T-helper 2 cell (primary cell): ENCODE measurements at places on chromosomes 13 and 19.

GRCh38 chr19:41233748-41234240 is 14.8 kb downstream of the AXL start:
- no peak for DNase-seq

GRCh38 chr13:72386138-72386684 is 341.2 kb downstream of the MZT1 start:
- no peak for DNase-seq

- no peak for DNase-seq
Measured at GRCh38 chr19:44863990-44864389, 17.9 kb downstream of the NECTIN2 start.

GRCh38 chr13:40388617-40389016 is 277.8 kb downstream of the FOXO1 start:
- peak; percentile 85 for DNase-seq

DNA sequence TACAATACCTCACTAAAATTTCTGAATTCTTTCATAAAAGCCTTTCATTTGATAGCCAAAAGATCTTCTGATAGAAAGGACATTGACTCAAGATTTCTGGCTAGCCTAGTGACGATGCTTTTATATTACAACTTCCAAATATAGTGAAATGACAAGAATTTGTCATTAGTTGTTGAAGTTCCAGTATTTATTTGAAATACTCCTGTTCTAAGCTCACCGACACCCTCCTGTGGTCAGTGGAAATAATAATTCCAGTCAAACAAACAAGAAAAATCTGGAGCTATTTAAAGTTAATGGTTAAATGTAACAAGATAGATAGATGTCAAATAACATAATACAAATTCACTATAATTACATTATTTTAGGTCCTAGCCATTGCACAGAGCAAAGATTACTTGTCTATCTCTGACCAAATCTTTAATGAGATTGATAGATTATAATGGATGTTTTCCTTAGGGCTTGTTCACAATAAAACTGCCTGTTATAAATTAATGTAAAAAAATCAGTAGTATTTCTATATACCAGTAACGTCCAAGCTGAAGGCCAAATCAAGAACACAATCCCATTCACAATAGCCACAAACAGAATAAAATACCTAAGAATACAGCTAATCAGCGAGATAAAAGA is 195.5 kb downstream of the RGCC start:
- DNase-seq = no peak

GRCh38 chr13:105573136-105573535 is 962.3 kb downstream of the EFNB2 start:
- no peak for DNase-seq

DNA sequence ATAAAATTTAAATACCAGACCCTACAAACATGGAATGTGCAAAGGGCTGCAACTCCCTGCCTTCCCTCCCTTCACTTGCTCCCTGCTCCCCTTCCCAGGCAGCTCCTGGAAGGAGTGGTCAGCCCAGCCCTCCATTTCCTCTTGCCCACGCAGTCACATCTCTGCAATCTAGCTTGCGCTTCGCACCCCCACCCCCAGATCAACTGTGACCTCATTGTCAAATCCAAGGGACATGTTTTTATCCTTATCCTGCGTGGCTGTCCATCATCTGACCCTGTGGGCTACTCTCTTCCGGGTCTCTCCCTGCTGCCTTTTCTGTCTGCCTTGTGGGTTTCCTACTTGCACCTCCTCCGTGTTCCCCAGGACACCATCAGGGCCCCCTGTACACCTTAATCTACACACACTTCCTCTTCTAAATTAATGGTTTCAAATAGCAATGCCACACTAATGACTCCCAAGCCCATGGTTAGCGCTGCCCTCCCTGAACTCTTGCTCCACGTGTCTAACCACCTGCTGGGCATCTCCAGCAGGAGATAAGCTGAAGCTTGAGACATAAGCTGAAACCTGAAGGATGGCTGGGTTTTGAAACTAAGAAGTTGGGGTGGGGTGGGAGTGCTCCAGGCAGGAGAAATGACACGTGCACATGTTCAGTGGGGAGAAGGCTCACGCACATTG is 118.3 kb downstream of the USP12 start:
- no peak for DNase-seq

- peak; percentile 61 for DNase-seq
Measured at GRCh38 chr13:42048684-42049453, 421 bp downstream of the DGKH start.

- no peak for DNase-seq
Measured at GRCh38 chr13:99363391-99363790, 56.2 kb upstream of the GPR183 start.

GRCh38 chr13:35160896-35161295 is 218.8 kb downstream of the NBEA start:
- DNase-seq = no peak

- DNase-seq = no peak
Measured at GRCh38 chr19:6414793-6415590, 9.6 kb downstream of the KHSRP start.

DNA sequence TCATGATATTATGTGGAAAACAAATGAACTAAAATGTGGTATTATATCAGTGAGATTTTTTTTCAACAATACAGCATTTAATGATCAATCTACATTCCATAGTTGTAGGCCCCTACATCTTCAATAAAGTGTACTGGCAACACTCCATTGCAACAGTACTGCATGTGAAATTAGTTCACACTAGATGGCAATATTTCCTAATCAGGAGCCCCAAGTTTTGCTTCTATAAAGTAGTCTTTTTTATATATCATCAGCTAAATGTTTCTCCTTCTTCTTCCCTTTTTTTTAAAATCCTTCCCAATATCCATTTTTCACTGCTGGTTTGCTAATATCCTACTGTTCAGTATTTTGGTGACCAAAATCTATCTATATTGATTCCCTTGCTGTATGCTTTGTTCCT is 528.3 kb upstream of the ATXN8OS start:
- DNase-seq = no peak

DNA sequence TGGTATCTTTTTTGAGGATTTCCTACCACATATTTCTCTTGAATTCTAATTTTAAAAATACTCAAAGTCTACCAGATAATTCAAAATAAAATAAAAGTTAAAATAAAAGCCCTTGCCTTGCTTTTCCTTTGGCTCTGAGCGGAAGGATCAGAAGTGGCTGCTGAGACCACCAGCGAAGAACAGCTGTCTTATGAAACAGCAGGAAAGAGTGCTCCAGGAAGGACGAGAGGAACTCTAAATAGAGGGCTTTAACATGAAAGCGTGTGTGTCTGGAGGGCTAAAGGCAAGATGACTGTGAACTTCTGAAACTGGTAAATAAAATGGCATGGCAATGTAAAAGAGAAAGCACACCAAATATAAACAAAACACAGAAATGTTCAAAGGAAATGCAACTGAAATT is 521.5 kb upstream of the SPRY2 start:
- DNase-seq = no peak

- DNase-seq = no peak
Measured at GRCh38 chr13:46313432-46314257, 73.4 kb downstream of the RUBCNL start.

DNA sequence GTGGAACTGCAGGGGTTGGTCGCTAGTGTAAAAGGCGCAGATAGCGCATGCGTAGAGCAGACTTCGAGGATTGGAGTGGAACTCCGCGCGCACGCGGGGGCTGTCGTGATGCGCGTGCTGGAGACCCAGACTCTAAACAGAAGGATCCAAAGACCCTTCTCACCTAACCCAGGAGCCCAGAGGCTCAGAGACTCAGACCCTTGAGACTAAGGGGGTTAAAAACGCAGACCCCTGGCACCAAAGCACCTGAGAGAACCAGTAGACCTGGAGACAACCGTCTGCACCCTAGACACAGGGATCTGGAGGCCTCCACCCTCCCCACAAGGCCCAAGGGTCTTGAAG is 567 bp upstream of the CTU1 start:
- no peak for DNase-seq

- no peak for DNase-seq
Measured at GRCh38 chr19:47994209-47994802, at the start of gene ELSPBP1. Gene ELSPBP1, plus strand, starts transcription at chr19:47994632. Its CDS starts 14,036 bp downstream, at chr19:48008668.

DNA sequence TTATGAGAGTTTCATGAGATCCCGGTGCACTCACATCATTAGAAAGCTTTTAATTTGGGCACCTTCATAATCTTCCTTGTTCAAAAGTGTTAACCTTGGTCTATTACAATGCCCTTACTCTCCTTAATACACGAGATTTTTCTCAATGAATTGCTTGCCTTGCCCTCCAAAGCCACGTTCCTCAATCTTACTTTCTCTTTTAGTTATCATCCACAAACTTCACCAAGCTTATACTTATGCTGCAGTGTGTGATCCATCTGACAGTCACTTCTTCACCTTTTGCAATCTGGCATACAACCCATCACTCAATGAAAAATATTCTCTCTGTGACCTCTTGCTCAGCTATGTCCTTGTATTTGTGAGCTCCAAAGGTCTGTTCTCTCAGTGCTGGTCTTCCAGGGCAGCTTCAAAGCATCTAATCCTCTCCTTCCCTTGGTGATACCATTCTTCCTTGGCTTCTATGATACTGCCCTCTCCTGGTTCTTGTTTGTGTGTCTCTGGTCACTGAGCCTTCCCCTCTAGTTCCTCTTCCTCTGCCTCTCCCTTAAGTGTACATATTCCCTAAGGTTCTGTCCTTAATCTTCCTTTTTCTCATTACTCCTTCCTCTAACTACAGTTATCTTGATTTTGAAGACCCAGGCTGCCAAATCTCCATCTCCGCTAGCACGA is 202.2 kb upstream of the STARD13 start:
- DNase-seq = no peak

GRCh38 chr13:113627136-113627535 is 30.9 kb downstream of the ATP4B start:
- DNase-seq = no peak

DNA sequence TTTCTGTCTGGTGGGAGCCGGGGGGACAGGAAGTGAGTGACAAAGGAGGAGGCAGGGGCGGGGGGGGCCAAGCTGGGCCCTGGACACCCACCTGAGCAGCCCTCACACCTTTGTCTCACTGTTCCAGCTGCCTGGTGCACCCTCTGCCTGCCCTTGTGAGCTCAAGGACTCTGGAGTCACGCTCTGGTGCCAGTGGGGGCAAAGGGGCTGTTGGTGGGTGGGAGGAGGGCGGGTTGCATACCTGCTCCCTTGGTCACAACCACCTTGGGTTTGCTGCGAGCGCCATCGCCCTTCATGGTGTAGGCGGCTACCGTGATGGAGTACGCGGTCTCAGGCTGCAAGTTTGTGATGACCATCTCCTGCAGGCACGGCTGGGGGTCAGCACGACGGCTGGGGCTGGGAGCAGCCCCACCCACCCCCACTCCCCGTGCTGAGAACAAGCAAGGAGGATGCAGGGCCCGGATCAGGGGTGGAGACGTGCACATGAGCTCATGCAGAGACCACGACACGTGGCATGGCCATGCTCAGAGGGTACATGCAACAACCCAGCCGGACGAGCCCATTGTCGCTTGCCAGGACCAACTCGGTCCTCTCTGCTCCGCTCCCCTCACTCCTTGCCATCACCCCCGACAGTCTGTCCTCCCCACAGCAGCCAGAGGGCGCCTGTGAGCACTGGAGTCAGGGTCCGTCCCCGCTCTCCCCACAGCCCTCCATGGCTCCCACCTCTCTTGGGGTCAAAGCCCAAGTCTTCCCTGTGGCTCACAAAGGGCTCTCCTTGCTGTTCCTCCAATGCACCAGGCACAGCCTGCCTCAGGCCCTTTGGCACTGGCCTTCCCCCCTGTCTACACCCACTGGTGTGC is 114.9 kb downstream of the PTPRS start:
- DNase-seq = no peak

- DNase-seq = no peak
Measured at GRCh38 chr13:91185294-91185863, 162.1 kb upstream of the MIR17HG start.

GRCh38 chr13:48146122-48146521 is 51.2 kb upstream of the MED4 start:
- DNase-seq = no peak

- no peak for DNase-seq
Measured at GRCh38 chr19:49355909-49356353, 6.3 kb downstream of the TEAD2 start.
